ENCODE measurements at places on chromosomes 6 and 20.

DNA sequence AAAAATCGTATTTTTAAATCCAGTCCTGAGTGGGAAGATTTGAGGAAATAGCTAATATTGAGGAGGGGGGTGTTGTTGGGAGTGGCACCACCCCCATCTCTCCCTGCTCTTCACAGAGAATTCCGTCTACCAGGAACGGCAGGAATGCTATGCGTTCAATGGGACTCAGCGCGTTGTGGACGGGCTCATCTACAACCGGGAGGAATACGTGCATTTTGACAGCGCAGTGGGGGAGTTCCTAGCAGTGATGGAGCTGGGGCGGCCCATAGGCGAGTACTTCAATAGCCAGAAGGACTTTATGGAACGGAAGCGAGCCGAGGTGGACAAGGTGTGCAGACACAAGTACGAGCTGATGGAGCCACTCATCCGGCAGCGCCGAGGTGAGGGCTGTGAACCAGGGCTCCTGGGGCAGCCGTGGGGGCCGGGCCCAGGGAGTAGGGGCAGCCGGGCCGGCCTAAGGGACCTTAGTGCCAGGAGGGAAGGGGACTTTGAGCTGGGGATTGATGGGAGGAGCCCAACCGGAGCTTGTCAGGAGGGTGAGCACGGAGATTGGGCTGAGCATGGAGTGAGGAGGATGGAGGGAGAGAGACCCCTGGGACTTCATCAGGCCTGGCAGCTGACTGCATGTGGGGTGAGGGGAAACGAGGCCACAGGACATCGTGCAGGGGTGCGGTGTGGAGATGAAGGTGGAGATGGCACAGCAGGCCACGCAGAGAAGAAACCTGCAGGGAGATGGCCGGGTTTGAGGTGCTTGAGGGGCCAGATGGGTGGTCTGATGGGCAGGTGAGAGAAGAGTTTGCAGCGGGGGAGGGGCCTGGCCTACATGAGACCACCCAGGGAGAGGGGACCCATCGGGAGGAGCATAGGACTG, 41.3 kb downstream of the HLA-DPB1 start:
- peak; percentile 12 for DNase-seq

- DNase-seq: no peak
These were observed 25.7 kb upstream of the KLHL31 start for GRCh38 chr6:53691252-53691651.

- DNase-seq: peak; percentile 72
These were observed 9.0 kb upstream of the NCOA6 start for GRCh38 chr20:34834459-34834893.

DNA sequence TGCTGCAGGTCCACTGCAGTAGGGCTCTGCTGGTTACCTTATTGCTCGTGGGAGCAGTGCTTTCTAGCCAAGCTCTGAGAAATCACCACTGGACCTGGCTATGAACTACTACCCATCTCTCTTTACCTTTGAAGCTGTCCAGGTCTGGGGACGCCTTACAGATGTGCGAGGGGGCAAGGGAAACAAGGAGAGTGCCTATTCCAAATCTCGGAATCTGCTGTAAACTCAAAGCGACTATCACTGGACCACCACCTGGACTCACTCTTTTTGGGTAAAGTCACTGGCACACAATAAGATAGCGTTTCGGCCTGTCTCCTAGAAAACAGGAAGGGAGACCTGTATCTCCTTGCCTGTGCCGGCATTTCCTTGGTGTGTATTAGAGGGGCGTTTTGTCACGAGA, 5.3 kb downstream of the NRN1 start:
- DNase-seq: no peak

DNA sequence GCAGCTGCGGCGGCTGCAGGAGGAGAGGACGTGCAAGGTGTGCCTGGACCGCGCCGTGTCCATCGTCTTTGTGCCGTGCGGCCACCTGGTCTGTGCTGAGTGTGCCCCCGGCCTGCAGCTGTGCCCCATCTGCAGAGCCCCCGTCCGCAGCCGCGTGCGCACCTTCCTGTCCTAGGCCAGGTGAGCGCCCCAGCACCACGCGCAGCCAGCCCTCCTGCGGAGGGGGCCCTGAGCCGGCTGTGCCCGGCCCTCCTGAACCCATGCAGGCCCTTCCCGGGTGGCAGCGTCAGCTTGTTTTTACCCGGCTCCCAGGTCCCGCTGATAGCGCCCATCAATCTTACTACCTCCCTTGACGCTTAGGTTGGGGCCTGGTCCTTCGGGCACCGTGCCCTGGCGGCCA, 3.7 kb downstream of the BIRC7 start:
- DNase-seq: no peak

GRCh38 chr6:73969971-73970970, 274.3 kb downstream of the CD109 start:
- peak; percentile 82 for DNase-seq

DNA sequence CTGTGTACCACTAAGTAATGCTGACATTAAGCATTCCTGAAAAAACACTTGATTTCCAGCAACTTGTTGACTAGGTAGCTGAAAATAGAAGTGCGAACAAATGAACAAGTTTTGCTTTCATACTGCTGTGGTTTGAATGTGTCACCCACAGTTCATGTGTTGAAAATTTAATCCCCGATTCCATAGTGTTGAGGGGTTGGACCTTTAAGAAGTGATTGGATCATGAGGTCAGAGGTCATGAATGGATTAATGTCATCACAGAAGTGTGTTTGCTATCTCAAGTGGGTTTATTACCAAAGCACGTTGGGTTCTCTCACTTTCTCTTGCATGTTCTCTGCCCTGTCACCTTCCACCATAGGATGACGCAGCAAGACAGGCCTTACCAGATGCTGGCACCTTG, 568.5 kb downstream of the UTRN start:
- no peak for DNase-seq

DNA sequence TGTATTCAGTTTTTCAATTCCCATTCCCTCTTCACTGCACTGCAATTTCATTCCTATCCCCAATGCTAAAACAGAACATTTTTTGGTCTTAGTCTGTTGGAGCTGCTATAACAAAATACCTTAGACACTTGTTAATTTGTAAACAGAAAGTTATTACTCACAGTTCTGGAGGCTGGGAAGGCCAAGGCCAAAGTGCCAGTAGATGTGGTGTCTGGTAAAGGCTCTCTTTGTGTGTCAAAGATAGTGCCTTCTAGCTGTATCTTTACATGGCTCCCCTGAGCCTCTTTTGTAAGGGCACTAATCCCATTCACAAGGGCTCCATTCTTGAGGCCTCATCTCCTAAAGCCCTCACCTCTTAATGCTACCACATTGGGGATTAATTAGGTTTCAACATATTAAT, 40.0 kb downstream of the PHIP start:
- no peak for DNase-seq

DNA sequence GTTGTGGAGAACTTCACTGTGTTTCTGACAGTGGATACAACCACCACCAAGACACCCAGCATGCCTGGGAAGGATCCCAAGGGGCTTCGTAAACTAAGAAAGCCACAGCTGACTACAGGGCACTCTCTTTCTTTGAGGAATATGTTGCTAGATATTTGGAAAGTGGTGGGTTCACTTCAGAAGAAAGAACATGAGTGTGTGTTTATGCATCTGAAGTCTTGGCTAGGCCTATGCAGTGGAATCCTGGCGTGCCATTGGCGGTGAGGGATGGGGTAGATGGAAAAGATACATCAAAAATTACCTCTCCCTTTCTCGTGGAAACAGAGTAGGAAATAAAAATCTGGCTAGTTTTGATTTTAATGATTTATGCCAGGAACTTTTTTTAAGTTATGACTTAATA, 187.7 kb downstream of the PDE7B start:
- no peak for DNase-seq

DNA sequence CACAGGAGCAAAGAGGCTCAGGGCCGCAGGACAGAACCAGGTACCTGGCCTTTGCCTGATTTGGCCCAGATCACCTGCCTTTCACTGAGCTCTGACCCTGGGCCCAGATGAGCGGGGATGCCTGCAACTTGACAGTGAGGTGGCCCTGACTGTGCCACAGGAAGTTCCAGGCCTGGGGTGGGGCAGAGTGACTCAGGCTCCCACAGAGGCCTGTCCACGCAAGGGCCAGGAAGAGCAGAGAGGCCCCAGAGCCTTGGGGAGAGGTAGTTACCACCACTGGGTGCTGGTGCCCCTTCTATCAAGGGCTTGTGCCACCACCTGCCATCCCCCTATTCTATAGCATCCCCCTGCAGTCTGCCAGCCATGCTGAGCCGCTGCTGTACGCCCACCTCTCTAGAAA, 4.1 kb upstream of the NOL4L start:
- DNase-seq: peak; percentile 88

DNA sequence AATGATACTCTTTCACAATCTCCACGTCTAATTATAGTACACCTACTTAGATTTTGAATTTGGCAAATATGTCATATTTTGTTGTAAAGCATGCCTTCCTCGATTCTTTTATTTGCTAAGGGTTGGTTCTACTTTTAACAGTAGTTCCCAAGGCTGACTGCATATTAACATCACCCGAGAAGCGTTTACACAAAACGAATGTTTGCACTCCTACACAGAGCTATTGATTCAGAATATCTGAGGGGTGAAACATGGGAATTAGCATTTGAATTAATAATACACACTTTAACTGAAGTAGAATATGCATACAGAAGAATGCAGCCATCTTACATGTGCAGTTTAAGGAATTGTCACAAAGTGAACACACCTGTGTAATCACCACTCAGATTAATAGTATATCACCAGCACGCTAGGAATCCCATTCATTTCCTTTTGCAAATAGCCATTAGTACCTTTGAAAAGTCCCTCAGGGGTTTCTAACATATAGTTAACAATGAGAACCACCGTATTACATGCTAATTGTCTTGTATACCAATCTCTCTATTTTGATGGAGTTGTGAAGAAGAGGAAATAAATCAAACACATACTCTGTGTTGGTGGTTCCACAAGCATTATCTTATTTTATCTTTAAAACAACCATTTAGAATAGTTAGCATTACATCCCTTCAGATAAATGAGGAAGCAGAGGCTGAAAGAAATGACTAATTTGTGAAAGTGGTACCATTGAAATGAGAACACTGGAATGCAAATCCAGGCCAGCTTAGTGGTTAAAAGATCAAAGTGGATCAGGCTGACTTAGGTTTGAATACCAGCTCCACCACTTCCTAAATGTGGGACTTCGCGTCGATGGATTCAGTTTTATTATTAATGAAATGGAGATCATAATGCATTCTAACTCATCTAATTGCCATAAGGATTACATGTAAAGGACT, 317.6 kb downstream of the HDGFL1 start:
- peak; percentile 42 for DNase-seq

DNA sequence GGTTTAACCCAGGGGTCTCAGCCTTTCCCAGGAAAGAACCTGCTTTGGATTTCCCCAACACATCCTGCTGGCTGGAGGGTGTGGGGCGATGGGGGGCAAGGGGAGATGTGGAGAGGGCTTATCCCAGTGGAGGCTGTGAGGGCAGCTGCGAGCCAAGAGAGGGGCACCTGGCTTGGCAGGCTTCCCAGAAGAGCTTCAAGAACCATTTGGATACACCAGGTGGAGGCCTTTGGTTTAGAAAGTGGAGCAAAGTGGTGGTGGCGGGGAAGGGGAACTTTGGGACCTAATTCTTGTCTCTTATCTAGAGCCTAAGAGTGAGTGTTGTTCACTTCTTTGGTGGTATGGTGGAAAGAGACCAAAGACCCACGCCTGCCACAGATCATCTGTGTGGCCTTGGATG, 12.4 kb downstream of the CD40 start:
- no peak for DNase-seq

DNA sequence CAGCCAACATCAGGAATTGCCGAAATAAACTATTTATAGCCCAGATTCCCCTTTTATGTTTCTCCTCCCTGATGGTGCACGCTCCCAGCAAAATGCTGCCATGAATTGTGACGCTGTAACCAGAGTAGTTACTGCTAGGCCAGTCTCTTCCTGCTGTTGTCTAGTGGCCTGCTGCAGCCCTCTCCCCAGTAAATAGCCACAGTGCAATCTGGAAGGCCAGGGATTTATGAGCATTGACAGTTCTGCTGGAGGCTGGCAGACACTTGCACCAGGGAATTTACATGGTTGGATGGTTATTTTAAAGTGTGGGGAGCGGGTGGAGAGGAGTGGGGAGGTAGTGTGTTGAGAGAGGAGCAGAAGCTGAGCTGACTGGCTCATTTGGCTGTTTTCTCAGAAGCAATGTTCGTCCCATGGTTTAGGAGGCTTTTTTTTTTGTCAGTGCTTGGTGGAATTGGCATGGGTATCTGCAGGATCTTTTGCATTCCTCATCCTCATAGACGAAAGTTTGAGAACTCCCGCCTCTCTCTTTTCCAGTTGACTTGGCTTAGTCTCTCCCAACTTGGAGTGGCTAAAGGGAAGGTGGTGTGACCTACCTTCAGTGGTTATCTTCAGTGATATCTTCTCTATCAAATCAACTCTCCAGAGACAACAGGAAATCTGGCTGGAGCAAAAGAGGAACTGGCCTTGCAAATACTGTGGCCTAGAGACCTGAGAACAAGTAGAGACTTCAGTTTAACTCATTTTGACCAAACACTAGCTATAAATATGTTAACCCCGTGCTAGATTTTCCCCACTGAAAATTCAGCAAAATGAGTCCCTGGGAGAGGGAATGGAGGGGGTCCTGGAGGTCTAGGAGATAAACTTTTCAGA, 99.3 kb upstream of the VSTM2L start:
- no peak for DNase-seq

GRCh38 chr6:133467231-133467981, 226.2 kb downstream of the EYA4 start:
- DNase-seq: no peak

DNA sequence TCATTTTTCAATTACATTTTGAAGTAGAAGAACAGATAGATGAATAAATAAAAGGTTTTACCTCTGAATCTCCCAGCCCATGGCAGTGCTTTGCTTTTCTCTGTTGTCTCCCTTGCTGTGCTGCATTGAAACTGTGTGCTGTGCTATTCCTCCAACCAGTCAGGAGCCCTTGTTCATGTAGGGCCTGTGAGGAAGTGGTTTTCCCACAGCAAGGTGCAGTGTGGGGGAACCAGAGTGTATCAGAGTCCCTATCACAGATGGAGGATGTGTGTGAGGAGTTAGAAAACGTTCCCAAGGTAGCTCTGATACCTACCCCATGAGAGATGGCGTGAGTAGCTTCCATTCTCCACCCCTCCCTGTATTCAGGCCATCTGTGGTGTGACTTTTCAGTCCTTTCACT, 72.8 kb upstream of the RALGAPA2 start:
- DNase-seq: no peak

GRCh38 chr20:54557806-54558590, 82.6 kb downstream of the DOK5 start:
- no peak for DNase-seq

- DNase-seq: no peak
These were observed 6.7 kb upstream of the TMEM30A start for GRCh38 chr6:75291331-75291730.

DNA sequence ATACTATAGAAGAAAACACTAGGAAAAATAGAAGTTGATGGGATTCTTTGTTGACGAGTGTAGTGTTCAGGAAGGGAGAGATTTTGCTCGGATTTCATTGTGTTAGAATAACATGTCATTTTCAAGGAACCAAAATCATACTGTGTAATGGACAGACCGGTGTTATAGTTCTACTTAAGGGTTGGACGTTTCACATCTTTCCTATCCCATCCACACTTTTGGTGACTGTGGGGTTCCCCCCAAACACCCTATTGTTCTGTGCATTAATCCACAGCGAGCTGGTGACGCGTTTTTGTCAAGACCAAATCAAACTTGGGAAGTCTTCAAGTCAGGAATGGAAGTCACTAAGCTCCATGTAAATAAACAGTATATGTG, 43.3 kb downstream of the TRIM27 start:
- no peak for DNase-seq

- no peak for DNase-seq
These were observed 54.3 kb upstream of the BACH2 start for GRCh38 chr6:90350689-90351554.

GRCh38 chr6:166308033-166308768, at the start of gene PRR18:
PRR18 (minus strand) TSS chr6:166308392; CDS start chr6:166308142, 250 bp downstream.
- no peak for DNase-seq

GRCh38 chr6:163113358-163113962, 301.1 kb upstream of the QKI start:
- peak; percentile 10 for DNase-seq
